ENCODE measurements at places on chromosomes 3 and 15.

DNA sequence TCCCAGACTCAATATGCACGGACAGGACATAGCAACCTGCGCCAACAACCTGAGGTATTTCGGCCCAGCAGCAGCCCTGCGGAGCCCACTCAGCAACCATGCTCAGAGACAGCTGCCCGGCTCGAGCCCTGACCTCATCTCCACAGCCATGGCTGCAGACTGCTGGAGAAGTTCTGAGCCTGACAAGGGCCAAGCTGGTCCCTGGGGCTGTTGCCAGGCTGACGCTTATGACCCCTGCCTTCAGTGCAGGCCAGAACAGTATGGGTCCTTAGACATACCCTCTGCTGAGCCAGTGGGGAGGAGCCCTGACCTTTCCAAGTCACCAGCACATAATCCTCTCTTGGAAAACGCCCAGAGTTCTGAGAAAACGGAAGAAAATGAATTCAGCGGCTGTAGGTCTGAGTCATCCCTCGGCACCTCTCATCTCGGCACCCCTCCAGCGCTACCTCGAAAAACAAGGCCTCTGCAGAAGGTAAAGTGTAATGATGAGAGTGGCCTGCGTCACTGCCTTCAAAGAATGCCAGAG, 25.5 kb downstream of the TMEM41A start:
- no peak for DNase-seq

GRCh38 chr3:140441006-140441405, 236.9 kb upstream of the TRIM42 start:
- no peak for DNase-seq

GRCh38 chr3:174347474-174348138, 511.5 kb upstream of the NAALADL2 start:
- DNase-seq, result no peak

DNA sequence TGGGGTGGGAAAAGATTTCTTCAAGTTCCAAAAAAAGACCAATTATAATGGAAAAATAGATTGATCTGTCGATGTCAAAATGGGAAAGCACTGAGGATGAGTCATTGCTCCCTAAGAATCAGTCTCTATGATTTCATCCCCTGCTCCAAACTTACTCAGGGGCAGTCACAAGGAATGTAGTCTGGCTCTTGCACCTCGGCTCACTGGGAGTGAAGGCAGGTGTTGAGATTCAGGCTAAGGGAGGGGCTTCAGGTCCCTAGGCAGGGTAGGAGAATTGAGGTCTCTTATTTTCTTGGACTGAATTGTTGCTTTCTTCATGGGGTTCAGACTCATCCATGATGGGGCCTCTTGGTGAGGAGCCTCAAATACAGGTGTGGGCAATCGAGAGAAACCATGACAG, 14.2 kb downstream of the ESYT3 start:
- DNase-seq, result no peak

- DNase-seq, result no peak
Observed at GRCh38 chr15:40045572-40046217, 6.7 kb upstream of the SRP14 start.

DNA sequence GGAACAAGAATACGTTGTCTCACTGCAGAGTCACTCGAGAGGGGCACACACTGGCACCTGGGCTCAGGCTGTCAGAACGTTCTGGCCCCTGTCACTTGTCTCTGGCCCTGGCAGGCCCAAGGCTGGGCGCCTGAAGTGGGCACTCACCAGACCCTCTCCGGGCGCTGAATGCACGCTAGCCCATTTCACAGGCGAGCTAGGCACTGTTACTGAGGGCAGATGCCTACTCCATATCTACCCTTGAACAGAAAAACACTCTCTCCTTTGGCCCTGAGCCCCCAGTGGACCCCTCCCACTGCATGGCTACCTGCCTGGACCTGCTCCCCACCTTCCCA, 42.3 kb upstream of the IQSEC1 start:
- DNase-seq, result no peak

DNA sequence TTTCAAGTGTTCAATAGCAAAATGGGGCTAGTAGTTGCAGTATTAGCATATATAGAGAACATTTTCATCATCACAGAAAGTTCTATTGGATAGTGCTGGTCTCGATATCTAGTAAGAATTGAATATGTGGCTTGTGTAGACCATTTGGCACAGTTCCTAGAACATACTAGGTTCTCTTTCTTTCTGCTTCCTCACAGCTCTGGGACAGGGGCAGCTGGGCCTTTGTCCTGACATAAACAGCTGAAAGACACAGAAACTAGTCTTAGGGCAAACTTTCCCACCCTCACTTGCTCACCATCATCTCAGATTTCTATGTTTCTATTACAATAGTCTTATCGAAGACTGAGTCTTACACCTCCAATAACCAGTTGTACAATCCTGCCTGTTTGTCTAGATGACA, 63.7 kb upstream of the DLG1 start:
- no peak for DNase-seq

GRCh38 chr3:195612075-195612800, 28.5 kb upstream of the APOD start:
- DNase-seq, result no peak

DNA sequence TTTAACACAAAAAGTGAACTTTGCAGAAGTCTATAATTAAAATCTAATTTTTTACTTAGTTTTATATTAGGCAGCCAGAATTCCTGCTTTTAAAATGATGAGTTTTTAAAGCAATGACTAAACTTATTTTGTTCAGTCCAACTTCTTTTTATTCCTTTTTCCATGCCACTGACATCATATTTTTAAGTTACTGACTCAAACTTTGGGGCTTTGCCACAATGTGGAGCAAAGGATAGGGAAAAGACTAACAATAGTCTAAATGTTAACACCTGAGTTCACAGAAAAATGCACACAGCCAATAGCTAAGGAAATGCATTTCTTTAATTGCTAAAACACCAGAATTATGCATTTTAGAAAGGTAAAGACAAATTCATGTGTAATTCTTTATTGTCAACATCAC, 647.6 kb upstream of the DPPA4 start:
- DNase-seq, result no peak

DNA sequence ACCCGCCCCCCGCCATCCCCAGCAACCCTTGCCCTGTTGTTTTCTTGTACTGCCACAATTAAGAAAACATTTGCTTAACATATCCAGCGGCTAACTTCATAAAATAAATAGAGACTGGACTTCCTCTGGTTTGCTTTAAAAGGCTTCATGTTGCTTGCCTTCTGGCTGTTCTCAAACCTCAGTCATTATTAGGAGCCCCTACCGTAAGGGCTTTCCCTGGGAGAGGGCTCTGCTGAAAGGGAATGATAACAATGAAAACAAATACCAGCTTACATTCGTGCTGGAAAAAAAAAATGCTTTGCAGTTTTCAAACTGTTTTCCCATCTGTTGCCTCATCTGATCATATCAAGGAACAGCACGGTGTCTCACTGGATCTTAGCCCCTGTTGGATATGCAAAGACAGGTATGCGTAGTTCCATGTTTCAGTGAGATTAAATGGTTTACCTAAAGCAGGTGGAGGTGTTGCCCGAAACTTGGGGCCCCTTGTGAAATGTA, 77.2 kb upstream of the VGLL4 start:
- no peak for DNase-seq
